Activated T-cell treated with anti-CD3 and anti-CD28 coated beads for 1 hour (primary cell): ENCODE measurements at places on chromosomes 2 and 18.

GRCh38 chr18:22344908-22345670, 72.6 kb downstream of the CTAGE1 start:
- no peak for DNase-seq

DNA sequence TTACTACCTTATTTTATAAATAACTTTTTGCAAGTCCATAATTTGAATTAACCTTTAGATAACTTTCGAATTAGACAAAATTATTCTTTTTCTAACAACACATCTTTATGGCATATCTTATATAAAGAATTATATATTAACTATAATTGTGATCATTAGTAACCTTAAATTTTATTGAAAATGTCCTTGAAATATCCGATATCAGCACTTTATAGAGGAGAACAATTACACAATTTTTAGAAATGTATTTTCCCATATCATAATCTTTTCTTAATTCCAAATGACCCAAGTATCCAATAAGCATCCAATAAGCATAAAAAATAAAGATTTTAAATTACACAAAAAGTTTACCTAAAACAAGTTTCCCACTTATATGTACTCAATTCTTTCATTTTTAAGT, 7.3 kb upstream of the GCC2 start:
- DNase-seq = no peak

GRCh38 chr18:5961097-5961827, 65.9 kb upstream of the TMEM200C start:
- no peak for DNase-seq

DNA sequence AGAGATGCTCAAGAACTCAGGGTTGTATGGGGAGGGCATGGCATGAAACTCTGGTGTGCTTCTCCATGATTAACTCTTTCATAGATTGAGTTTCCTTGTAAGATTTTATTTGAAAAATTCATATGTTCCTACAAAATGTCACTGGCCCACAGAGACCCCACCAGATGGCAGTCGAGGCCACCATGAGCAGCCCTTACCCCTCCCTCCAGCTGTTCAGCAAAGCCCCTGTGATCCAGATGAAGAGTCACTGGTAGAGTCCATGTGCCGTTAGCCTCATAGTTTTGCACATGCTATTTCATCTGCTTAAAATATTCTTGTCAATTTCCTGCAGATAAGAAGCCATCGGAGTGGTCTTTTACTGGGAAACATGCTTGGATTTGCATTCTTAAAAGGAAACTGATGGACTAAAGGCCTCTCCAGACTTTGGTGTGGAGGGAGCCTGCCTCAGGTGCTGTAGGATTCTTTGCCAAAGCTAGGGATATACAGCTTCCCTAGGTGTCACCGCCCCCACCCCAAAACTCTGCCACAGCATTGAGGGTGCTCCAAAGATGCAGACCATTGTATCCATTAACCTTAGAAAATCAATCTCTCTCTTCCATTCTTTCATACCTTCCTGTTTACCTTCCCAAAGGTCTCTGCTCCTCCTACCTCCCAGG, 18.8 kb downstream of the ZNF385B start:
- DNase-seq = no peak
